ENCODE measurements at places on chromosomes 1 and 21. TPM values are rescaled to one million over a fixed set of nuclear protein-coding genes. Genes with fewer than 3 reads are reported as not detected.

DNA sequence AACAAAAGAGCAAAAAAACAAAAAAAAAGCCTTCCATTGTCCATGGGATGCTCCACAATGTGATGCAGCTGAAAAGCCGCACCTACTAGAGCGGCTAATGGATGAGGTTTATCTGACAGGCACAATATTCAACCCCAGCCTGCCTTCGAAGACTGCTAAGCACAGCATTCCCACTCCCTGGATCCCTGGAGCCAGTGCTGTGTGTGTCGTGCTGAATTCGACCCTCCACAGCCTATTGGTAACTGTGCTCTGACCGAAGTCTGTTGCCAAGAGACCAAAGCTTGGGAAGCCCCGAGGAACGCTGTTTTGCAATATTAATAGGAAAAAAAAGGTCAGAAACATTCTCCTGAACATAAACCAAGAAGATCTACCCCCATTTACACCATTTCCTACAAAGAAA is 57.2 kb upstream of the PUM1 start:
- no peaks in the 10 kb centered on the region for H3K36me3 ChIP-seq
- H3K27ac ChIP-seq, result no peak overlapping the region
- H3K4me3 ChIP-seq, result no peak overlapping the region
- no peaks in the 10 kb centered on the region for H3K27me3 ChIP-seq
- no peaks in the 10 kb centered on the region for H3K4me1 ChIP-seq
- no peak for DNase-seq

DNA sequence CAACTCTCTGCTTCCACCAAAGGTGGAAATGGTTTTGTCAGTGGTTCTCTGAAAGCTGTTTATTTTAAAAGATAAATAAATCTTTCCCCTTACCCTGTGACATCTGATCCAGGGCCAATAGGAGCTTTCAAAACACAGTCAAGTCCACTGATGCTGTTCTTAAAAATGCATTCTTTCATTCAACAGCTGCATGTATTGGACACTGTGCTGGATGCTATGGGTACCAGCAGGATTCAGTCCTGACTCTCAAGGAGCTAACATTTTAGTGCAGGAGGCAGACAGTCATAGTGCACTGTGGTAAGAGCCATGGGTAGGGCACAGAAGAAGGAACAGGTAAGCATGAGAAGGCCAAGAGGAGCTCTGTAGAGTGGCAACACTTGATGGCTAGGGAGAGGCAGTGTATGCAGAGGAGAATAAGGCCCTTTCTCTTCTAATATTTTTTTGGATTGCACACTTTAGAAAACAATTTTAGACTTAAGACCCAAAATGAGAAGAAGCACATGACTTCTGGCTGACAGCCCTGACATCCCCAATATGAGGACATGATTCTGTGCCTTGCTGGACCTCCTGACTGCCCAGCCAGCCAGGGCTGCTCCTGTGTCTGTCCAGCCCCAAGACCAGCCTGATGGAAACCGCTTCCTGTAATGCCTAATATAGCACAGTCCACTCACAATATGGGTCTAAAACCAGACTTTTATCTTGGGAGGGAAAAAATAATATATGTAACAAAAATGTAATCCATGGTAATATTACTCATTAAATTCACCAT is 207.3 kb downstream of the SDCCAG8 start:
- no peaks in the 10 kb centered on the region for H3K36me3 ChIP-seq
- DNase-seq, result no peak
- no peaks in the 10 kb centered on the region for H3K4me1 ChIP-seq
- no peak overlapping the region for H3K27ac ChIP-seq
- no peak overlapping the region for H3K4me3 ChIP-seq

DNA sequence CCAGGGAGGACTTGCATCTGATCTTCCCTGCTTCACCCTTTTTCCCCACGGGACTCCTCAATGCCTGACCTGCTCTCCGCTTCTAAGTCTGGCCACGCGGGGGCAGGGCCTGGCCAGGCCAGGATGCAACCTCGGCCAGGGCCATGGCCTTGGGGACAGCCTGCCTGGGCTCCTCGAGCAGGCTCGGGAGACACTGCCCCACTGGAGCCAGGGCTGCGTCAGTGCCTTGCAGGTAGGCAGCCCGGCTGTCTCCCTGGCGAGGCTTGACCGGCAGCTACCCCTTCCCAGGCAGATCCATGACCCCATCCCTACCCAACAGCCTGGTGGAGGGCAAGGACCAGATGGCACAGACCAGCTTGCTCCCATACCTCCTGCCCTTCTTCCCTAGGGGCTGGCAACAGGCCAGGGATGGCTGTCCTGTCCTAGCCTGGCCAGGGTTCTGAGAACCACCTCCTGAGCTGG is 2.7 kb upstream of the PRDM16 start:
- H3K27me3 ChIP-seq, result peaks cover 80% of the 10 kb centered on the region
- no peaks in the 10 kb centered on the region for H3K4me1 ChIP-seq
- no peaks in the 10 kb centered on the region for H3K36me3 ChIP-seq
- no peak overlapping the region for H3K27ac ChIP-seq
- H3K4me3 ChIP-seq, result no peak overlapping the region

- no peak overlapping the region for H3K4me3 ChIP-seq
- H3K27me3 ChIP-seq, result no peaks in the 10 kb centered on the region
- DNase-seq, result no peak
- no peak overlapping the region for H3K27ac ChIP-seq
These were observed 193.9 kb upstream of the HMCN1 start for GRCh38 chr1:185540295-185540694.

DNA sequence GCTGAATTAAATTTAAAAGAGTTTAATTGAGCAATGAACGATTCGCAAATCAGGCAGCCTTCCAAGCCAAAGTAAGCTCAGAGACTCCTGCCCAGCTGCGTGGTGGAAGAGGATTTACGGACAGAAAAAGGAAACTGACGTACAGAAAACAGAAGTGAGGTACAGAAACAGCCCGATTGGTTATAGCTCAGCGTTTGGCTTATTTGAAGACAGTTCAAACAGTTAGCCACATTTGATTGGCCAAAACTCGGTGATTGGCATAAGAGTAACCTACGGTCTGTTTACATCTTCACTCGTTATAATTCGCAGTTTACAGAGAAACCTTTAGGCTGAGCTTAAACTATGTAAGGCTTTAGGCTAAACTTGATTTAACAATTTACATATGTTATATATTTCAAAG is 46.9 kb downstream of the CR1L start:
- no peaks in the 10 kb centered on the region for H3K36me3 ChIP-seq
- no peak overlapping the region for H3K27ac ChIP-seq
- H3K27me3 ChIP-seq, result peaks cover 6% of the 10 kb centered on the region
- no peak for DNase-seq

DNA sequence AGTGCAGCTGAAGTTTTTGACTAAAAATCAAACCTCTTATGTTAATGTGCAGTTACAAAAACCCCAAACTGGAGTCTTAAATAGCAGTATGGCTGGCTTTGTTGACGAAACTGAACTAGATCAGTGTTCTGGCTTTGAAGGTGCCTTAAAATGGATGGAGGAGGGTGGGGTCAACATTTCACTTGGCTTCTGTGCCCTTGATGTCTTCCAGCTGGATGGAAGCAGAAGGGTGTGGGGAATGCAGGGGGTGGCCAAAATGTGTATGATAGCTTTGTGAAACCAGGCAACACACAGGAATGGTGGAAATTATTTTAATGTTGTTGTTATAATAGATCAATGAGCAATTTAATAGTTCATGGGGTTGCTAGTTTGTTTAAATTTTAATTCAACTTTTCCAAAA is 96.8 kb upstream of the C1orf105 start:
- no peaks in the 10 kb centered on the region for H3K36me3 ChIP-seq
- no peak overlapping the region for H3K4me3 ChIP-seq
- H3K27me3 ChIP-seq, result no peaks in the 10 kb centered on the region
- peaks cover 29% of the 10 kb centered on the region for H3K4me1 ChIP-seq
- no peak for DNase-seq

- H3K4me1 ChIP-seq, result no peaks in the 10 kb centered on the region
- DNase-seq, result no peak
- H3K27me3 ChIP-seq, result no peaks in the 10 kb centered on the region
- H3K4me3 ChIP-seq, result peak overlapping the region; percentile 55
- H3K27ac ChIP-seq, result peak overlapping the region; percentile 80
- no peaks in the 10 kb centered on the region for H3K36me3 ChIP-seq
These were observed 1.3 kb downstream of the SIPA1L2 start for GRCh38 chr1:232628335-232629249.

- H3K4me3 ChIP-seq, result no peak overlapping the region
- no peaks in the 10 kb centered on the region for H3K36me3 ChIP-seq
- H3K27me3 ChIP-seq, result no peaks in the 10 kb centered on the region
- DNase-seq, result peak; percentile 70
These were observed 14.3 kb upstream of the ALG14 start for GRCh38 chr1:95086949-95087533.

- H3K27me3 ChIP-seq, result no peaks in the 10 kb centered on the region
- no peaks in the 10 kb centered on the region for H3K4me1 ChIP-seq
- H3K27ac ChIP-seq, result no peak overlapping the region
- no peak for DNase-seq
These were observed 56.8 kb downstream of the ZBTB17 start for GRCh38 chr1:15918962-15919715.

GRCh38 chr1:55500601-55501000 is 285.4 kb upstream of the USP24 start:
- no peak for DNase-seq
- no peaks in the 10 kb centered on the region for H3K27me3 ChIP-seq
- no peaks in the 10 kb centered on the region for H3K36me3 ChIP-seq
- H3K4me3 ChIP-seq, result no peak overlapping the region

DNA sequence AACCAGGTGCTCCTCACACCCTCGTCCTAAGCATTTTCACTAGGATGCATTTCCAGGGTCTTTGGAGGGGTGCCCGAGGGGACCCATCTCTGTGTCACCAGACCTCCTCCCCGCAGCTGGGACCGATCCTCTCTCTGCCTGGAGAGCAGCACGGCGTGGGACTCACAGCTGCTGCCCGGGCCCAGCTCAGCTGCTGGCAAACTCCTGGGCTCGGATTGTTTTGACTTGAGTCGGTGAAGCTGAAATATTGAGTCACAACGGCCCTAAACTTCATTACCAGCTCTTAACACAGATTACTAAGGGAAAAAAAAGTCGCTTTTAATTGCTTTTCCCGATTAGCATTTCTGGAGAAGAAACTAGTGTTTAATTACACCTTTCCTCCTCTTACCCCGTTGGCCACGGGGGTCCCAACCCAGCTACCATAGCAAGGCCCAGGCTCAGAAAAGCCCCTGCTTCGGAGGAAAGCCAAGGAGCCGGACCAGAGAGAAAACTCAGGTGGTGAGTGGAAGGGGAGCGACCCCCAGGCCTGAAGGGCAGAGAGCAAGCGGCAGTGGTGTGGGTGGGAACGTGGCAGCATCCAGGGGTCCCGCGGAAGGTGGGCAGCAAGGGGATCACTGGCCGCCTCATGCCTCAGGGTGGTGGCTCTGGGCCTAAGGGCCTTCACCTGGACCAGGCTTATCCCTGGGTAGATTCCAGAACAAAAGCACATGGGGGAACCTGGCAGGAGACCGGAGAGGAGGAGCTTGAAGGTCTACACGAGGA is 41.7 kb downstream of the CASZ1 start:
- no peak overlapping the region for H3K4me3 ChIP-seq
- peaks cover 6% of the 10 kb centered on the region for H3K4me1 ChIP-seq
- no peaks in the 10 kb centered on the region for H3K27me3 ChIP-seq

DNA sequence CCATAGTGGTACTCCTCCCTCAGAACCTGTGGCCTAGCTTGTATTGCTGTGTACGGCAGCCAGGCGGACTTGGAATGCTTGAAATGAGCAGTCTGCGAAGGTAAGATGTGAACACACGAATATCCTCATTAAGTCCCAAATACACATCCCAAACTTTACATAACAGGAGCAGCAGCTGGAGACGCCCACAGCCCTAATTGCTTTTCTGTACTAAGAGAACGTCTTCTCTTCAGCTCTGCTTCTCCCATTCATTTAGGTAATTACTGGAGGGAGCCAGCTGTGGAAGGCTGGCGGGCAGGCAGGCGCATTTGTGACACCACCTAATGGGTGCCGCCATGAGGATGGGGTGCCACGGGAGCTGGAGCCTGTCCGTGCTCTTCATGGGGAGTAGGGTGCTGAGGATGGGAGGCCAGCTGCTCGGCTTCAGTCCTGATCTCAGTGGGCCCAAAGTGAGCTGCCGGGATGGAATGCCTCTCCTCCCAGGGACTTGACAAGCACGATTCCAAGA is 66.6 kb upstream of the POU3F1 start:
- no peak overlapping the region for H3K27ac ChIP-seq
- H3K27me3 ChIP-seq, result no peaks in the 10 kb centered on the region
- H3K4me1 ChIP-seq, result no peaks in the 10 kb centered on the region

GRCh38 chr1:145711213-145711651 is 4.1 kb upstream of the PDZK1 start:
- no peak overlapping the region for H3K27ac ChIP-seq
- no peak for DNase-seq
- no peaks in the 10 kb centered on the region for H3K36me3 ChIP-seq

ZDHHC18 gene
- total RNA-seq, result 16.5 TPM

ADCY10 gene
- 0.61 TPM for total RNA-seq

GPR37L1 gene
- 0.25 TPM for total RNA-seq

GADD45A gene
- total RNA-seq, result 8.6 TPM

All from adrenal gland (tissue), 19 donors.